ENCODE measurements at places on chromosomes 1 and 21. TPM values are rescaled to one million over a fixed set of nuclear protein-coding genes. Genes with fewer than 3 reads are reported as not detected.
A peak's percentile ranks its signal among the peaks of the same experiment; 100 is the strongest.

DNA sequence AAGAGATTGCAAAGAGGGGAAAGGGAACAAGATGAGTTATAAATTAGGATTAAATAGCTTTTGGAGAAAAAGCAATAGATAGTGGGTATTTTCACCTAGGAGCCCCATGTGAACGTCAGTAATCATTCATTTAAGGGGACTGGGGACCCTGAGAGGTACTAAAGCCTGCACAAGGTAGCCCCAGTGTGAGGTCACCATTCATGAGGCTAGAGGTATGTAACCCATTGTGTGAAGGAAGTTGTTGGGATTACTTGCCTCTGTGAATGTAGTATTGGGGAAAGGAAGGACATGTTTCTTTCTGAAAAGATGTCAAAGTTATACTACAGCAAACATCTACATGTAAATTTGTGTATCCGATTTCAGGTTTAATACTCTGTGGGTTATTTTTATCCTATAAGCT is 276.8 kb downstream of the TBX15 start:
- no peak overlapping the region for H3K27ac ChIP-seq
- no peaks in the 10 kb centered on the region for H3K4me1 ChIP-seq
- H3K4me3 ChIP-seq = no peak overlapping the region
- no peaks in the 10 kb centered on the region for H3K36me3 ChIP-seq
- H3K27me3 ChIP-seq = no peaks in the 10 kb centered on the region

DNA sequence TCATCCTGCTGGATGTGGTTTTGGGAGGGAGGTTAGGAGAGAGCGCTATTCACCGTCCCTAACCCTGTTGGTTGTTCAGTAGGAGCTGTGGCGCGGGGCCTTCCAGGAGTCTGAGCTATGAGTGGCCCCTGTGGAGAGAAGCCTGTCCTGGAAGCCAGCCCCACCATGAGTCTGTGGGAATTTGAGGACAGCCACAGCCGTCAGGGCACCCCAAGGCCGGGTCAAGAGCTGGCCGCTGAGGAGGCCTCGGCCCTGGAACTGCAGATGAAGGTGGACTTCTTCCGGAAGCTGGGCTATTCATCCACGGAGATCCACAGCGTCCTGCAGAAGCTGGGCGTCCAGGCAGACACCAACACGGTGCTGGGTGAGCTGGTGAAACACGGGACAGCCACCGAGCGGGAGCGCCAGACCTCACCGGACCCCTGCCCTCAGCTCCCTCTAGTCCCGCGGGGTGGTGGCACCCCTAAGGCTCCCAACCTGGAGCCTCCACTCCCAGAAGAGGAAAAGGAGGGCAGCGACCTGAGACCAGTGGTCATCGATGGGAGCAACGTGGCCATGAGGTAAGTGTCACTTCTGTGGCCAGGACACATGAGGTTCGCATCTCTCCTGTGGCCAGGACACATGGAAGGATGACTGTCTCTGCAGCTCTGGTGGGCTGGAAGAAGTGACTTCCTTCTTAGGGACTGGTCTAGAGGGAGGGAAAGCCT is 1.2 kb downstream of the ZC3H12A start:
- H3K36me3 ChIP-seq = no peaks in the 10 kb centered on the region
- H3K27me3 ChIP-seq = no peaks in the 10 kb centered on the region
- peaks cover 63% of the 10 kb centered on the region for H3K4me1 ChIP-seq
- peak overlapping the region; percentile 99 for H3K27ac ChIP-seq
- peak overlapping the region; percentile 96 for H3K4me3 ChIP-seq

- peaks cover 5% of the 10 kb centered on the region for H3K4me1 ChIP-seq
- H3K4me3 ChIP-seq = no peak overlapping the region
These were observed 26.5 kb upstream of the RPL11 start for GRCh38 chr1:23664837-23665795.

GRCh38 chr1:70202173-70202758 is 3.1 kb downstream of the LRRC40 start:
- no peak for DNase-seq
- H3K27me3 ChIP-seq = no peaks in the 10 kb centered on the region
- peaks cover 6% of the 10 kb centered on the region for H3K36me3 ChIP-seq
- no peak overlapping the region for H3K4me3 ChIP-seq
- H3K27ac ChIP-seq = no peak overlapping the region

Gene ZNF683
- total RNA-seq = 2.1 TPM

- no peak overlapping the region for H3K4me3 ChIP-seq
- peaks cover 11% of the 10 kb centered on the region for H3K27me3 ChIP-seq
- H3K4me1 ChIP-seq = no peaks in the 10 kb centered on the region
- peaks cover 3% of the 10 kb centered on the region for H3K36me3 ChIP-seq
- no peak for DNase-seq
- no peak overlapping the region for H3K27ac ChIP-seq
These were observed 8.6 kb upstream of the ACTN2 start for GRCh38 chr1:236677641-236678235.

DNA sequence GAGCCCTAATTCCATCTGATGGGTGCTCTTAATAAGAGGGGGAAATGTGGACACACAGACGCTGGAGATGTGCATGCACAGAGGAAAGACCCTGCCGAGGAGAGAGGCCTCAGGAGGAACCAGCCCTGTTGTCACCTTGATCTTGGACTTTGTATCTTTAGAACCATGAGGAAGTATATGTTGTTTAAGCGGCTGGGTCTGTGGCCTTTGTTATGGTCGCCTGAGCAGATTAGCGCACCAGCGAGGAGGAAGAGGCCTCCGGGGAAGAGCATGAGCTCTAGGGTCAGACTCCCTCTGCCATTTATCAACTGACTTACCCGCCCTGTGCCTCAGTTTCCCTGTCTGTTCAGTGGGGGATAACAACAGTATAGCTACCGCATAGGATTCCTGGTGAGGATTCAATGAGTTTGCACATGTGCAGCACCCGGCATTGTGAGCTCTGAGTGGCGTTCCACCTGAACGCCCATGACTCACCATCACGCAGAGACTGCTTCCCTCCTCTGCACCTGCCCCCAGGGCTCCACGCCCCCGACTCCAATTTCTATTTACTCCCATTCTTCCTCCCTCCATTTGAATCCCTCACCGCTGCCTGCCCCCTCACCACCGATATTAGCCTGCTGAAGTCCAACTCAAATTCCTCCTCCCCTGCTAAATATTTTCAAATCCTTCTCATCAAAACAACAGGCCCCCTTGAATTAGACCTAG is 67.2 kb downstream of the ATP5PO start:
- H3K4me3 ChIP-seq = no peak overlapping the region
- no peak for DNase-seq
- no peaks in the 10 kb centered on the region for H3K36me3 ChIP-seq
- H3K4me1 ChIP-seq = no peaks in the 10 kb centered on the region

- H3K36me3 ChIP-seq = peaks cover 4% of the 10 kb centered on the region
- H3K27ac ChIP-seq = no peak overlapping the region
- DNase-seq = no peak
- H3K4me1 ChIP-seq = no peaks in the 10 kb centered on the region
These were observed 61.3 kb upstream of the KCNE2 start for GRCh38 chr21:34302521-34302920.

DNA sequence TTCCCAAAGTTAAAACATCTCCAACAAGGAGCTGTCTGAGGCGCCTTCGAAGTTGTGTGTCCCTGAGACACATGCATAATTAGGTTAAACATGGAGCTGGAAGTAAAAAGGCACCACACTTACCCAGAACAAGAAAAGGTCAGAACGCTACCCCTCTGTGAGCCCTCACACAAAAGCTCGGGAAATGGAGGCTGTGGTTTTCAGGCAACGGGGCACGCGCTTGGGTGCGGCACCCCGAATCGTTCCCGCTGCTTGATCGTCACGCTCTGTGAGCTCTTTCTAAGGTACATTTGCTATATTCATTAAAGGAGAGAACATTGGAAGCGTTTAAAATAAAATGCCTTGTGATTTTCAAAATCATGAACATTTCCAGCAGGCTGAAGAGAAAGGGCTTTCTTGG is 12.5 kb downstream of the CAPN8 start:
- H3K4me3 ChIP-seq = no peak overlapping the region
- no peak for DNase-seq
- peaks cover 7% of the 10 kb centered on the region for H3K27me3 ChIP-seq

DNA sequence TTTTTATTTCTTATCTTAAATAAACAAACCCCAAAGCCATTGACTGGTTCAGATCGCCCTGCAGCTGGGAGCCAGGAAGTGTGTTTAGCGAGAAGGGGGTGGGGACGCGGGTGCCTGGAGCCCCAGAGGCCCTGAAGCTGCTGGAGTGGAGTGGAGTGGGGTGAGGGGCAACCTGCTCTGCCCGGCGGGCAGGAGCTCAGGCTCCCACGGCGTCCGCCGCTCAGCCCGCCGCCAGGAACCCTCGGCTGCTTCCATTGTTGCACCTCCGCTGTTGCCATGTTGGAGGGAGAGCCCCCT is 673 bp downstream of the PIK3C2B start:
- no peaks in the 10 kb centered on the region for H3K36me3 ChIP-seq
- peak overlapping the region; percentile 95 for H3K27ac ChIP-seq
- no peak for DNase-seq
- H3K27me3 ChIP-seq = no peaks in the 10 kb centered on the region

DNA sequence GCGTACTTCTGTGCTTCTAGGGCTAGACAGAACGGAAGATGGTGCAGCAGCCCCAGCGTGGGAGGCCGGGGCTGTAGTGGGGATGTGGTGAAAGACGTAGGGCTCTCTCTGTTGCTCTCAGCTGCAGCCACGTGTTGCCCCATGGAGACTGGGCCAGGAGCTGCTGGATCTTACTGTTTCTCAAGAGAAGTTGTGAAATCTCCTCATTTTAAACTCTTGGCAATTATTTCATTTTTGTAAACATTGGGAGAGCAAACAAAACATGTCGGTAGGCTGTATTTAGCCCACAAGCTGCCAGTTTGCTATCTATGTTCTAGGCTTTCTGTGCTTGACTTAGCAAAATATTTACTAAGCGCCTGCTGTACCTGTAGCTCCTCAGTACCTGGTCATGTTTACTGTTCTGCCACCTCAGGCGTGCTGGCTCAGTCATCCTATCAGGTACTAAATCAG is 15.9 kb upstream of the ELOA start:
- no peak for DNase-seq
- H3K27me3 ChIP-seq = no peaks in the 10 kb centered on the region
- no peaks in the 10 kb centered on the region for H3K4me1 ChIP-seq
- H3K36me3 ChIP-seq = no peaks in the 10 kb centered on the region

Gene KCNH1
- total RNA-seq = not detected

Gene PADI6
- not detected for total RNA-seq

GRCh38 chr1:230426246-230427093 is at the start of gene PGBD5:
TSS of gene PGBD5 (minus strand) at chr1:230426332. CDS start at chr1:230425928, 404 bp downstream.
- H3K4me3 ChIP-seq = peak within 1 kb of the TSS; percentile 86
- H3K27me3 ChIP-seq = peaks cover 39% of the 10 kb centered on the region
- H3K36me3 ChIP-seq = no peaks in the 10 kb centered on the region
- DNase-seq = peak; percentile 33

Gene HPDL
- 1.5 TPM for total RNA-seq

Gene TRIM63
- total RNA-seq = not detected

DNA sequence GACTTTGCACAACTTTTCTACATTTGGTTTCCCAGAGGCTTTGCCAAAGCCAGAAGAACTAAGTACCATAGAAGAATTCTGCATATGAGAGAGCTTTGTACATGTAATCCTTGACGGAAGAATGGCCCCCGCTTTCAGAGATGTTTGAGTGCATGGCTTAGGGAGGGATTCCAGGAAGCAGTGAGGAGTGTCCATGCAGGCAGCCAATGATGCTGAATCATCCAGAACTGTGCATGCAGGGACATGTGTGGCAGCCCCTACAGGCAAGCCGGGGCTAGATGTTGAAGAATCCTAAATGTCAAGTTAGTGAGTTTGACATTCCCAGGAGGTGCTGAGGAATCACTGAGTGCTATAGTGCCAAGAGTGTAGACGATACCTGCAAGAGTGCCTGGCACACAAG is 9.9 kb upstream of the HAO2 start:
- H3K4me1 ChIP-seq = no peaks in the 10 kb centered on the region
- no peaks in the 10 kb centered on the region for H3K36me3 ChIP-seq
- no peak overlapping the region for H3K4me3 ChIP-seq
- H3K27ac ChIP-seq = no peak overlapping the region

DNA sequence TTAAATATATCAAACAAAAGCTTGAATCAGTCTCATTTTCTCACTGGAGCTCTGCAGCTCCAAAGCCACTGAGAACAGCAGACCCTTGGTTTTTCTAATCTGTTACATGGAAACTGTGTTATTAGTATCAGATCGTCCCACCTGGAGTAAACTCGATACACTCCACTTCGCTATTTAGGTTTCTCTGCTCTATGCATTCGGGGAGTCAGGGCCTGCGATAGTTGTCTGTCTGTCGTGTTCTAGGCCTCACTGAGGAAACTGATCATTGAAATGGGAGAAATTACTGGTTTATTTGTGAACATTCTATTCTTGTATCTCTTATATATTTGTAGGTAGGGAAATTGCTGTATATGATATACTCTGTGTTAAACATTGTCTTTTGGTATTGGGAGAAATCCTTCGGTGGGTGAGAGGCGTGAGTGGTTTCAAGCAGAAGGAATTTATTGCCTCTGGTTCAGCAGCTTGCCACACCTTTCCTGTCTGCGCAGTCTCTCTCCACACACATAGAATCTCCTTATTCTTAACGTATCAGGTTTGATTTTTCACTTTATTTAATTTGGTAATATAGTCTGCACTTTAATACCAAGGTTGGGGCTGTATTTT is 8.5 kb downstream of the PRDM2 start:
- H3K27me3 ChIP-seq = no peaks in the 10 kb centered on the region
- H3K4me3 ChIP-seq = peak overlapping the region; percentile 52

DNA sequence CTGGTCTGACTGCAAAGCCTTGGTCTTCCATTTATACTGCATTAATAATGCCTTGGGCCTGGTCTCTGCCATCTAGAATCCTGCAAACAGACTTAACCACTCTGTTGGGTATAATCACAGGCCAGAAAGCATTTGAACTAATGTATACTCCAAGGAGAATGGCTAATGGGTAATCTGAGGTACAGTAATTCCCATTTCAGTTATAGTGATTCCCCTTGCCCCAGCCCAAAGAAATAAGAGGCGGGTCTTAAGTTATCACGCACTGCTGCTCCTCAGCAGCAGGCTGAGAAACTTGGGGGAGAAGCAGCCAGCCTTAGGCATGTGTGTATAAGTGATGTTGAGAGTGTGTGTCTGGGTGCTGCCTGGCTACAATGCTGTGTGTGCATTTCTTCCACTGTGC is 2.4 kb downstream of the LPAR3 start:
- no peaks in the 10 kb centered on the region for H3K36me3 ChIP-seq
- H3K4me1 ChIP-seq = peaks cover 28% of the 10 kb centered on the region
- H3K4me3 ChIP-seq = no peak overlapping the region
- peaks cover 6% of the 10 kb centered on the region for H3K27me3 ChIP-seq
- DNase-seq = no peak

Gene HPCA
- total RNA-seq = not detected

Gene ZFP69B
- total RNA-seq = 12.8 TPM

DNA sequence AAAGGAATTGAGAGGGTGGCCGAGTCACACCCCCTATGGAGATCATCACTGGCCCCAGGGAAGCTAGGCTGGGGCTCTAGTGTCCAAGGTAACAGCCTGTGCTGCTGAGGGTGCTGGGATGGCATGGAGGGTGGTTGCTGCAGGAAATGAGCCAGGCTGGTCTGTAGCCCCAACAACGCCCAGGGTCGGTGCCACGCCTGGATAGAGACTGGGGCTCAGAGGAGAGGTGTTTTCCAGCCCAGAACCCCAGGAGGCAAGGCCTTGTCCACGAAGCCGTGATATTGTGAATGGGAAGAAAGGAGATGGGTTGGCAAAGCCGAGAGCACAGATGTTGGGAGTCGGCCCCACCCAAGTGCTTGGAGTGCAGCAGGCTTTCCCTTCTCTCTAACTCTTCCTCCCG is 68.9 kb upstream of the ACTRT2 start:
- H3K27ac ChIP-seq = no peak overlapping the region
- H3K27me3 ChIP-seq = peaks cover 11% of the 10 kb centered on the region
- no peak for DNase-seq
- H3K4me3 ChIP-seq = no peak overlapping the region

- no peak overlapping the region for H3K4me3 ChIP-seq
- H3K4me1 ChIP-seq = no peaks in the 10 kb centered on the region
These were observed 55.8 kb downstream of the CCDC30 start for GRCh38 chr1:42518908-42519307.
